CD4-positive, alpha-beta T cell treated with Interleukin-1 beta for 1 hour (primary cell): ENCODE measurements at places on chromosomes 16 and 17.

DNA sequence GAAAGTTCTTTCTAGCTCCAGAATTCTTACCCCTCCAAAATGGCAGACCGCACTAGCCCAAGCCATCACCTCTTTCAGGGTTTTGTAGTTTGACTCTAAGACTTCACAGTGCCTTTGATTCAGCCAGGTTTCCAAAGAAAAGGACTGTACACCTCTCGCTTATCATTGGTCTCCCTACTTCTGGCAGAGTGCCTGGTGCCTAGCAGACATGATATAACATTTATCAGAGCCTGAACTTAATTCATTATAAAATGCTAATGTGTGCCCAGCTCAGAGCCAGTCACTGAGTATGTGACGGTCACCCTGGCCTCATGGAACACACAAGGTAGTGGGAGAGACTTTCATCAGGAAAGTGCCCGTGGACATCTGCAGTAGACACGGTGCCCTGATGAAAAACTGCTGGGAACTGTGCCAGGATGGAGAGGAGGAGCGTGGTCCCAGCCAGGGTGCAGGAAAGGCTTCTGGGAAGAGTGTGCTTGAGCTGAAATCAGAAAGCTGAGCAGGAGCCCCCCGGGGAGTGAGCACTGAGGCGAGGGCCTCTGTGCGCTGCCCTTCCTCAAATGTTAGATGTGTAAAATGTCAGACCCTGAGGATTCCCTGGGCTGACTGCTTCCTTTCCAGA, 34.3 kb upstream of the LGALS9 start:
- no peak for DNase-seq

- DNase-seq, result peak; percentile 74
Measured at GRCh38 chr17:40026816-40027613, 11.8 kb downstream of the CSF3 start.

- DNase-seq, result no peak
Measured at GRCh38 chr17:35390663-35391062, 17.2 kb upstream of the SLFN11 start.

DNA sequence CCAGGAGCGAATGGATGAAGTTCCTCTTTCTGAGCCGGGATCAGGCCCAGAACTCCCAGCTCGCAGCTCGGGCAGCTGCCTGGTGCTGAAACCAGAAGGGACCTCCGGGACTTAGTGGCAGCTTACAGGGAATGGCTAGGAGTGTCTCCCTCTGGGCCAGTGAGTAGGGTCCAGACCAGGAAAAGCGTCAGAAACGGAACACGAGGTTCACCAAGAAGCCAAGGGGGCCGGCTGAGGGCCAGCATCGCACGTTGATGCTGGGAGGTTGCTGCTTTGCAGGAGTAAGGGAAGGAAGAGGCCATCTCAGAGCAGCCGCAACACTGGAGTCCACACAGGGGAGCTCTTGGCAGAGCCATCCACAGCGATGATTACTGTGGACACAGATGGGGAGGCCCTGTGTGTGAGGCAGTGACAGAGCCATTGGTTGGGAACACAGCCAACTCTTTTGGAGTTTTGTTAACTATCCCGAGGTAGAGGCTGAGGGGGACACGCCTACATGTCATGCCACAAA, 74.0 kb upstream of the CREBBP start:
- no peak for DNase-seq

DNA sequence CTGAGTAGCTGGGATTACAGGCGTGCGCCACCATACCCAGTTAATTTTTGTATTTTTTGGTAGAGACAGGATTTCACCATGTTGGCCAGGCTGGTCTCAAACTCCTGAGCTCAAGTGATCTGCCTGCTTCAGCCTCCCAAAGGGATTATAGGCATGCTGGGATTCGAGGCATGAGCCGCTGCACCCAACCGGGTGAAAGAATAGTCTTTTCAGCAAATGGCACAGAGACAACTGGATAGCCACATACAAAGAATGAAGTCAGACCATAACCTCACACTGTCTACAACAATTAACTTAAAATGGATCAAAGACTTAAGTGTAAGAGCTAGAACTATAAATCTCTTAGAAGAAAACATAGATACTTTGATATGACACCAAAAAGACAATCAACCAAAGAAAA, 67.6 kb downstream of the TBC1D16 start:
- DNase-seq, result no peak

DNA sequence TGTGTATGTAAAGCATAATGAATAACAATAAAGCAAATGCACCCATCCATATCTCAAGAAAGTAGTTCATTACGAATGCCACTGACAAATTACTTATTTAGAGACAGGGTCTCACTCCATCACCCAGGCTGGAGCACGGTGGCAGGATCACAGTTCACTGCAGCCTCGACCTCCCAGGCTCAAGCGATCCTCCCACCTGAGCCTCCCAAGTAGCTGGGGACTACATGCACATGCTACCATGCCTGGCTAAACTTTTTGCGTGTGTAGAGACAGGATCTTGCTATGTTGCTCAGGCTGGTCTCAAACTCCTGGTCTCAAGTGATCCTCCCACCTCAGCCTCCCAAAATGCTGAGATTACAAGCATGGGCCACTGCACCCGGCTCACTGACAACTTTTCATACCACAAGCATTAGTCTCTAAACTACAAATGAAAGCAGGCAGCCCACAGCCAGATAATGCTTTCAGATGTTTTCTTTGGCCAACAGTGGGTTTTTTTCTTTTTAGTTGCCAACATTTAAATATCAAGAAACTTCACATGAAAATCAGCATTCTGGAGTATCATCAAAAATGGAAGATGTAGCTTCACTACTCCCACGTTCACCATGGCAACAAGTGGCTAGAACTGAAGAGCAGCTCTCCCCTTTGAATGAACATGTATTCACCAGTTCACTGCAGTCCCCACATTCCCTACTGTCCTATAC, 7.7 kb downstream of the ARHGAP17 start:
- DNase-seq, result no peak

DNA sequence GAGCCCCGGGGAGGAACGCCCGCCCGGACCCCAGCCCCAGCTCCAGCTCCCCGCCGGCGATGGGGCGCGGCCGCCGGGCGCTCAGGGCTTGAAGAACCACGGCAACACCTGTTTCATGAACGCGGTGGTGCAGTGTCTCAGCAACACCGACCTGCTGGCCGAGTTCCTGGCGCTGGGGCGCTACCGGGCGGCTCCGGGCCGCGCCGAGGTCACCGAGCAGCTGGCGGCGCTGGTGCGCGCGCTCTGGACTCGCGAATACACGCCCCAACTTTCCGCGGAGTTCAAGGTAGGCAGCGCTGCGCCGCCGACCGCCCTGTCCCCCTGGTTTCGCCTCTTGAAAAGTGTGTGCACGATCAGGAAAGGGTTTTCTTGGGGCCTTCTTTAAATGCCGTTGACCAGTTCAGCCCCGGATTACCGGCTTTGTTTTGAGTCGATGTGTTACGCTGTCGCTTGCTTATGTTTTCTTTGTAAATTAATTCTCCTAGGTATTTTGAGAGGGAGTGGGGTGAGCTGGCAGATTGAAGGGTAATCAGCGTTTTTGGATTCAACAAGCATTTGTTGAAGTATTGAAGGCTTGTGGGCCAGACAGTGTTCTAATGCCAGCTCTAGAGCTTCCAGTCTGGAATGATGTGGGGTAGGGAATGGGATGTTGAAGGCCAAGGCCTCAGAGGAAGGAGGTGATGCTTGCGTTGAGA, 681 bp downstream of the USP43 start:
- peak; percentile 7 for DNase-seq

- no peak for DNase-seq
Measured at GRCh38 chr17:42271779-42272035, 4.5 kb downstream of the STAT5B start.

DNA sequence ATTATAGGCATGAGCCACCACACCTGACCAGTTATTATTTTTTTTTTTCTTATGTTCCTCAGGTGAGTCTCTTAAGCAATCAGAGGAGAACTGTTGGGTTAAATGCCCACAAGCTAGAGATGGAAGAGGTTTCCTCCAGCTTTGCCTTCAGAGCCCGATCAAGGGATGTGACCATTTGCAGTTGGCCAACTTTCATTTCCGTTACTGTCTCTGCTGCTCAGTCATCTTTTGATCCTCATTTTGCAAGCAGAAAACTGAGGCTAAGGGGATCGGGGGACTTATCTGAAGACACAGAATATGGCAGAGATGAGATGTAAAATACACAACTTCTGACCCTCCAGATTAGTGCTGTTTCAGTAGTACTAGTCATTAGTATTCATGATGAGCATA, 188.8 kb downstream of the RAB11FIP4 start:
- DNase-seq, result no peak

DNA sequence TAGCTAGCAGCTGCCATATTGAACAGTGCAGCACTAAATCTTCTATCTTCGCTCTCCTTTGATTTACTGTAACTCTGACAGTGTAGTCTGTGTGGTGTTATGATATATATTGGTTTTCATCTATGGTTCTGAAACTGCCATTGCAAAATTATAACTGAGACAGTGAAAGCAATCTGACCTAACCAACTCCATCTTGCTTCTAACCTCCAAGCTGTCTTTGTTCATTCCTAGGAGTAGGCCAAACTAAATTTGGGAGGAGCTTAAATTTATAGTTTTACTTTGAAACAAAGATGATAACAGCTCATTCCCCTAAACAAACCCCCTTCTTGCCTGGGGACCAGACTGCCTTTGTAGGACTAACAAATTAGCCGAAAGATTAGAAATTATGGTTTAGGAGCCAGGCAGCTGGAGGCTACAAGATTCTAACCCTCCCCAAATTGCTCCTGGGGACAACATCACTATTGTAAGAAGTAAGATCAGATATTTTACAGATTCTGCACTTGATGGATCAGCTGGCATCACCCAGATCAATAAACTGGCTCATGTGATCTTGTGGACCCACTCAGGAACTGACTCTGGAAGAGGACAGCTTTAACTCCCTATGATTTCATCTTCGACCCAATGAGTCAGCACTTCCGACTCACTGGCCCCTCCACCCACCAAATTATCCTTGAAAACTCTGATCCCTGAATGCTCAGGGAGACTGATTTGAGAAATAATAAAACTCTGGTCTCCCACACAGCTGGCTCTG, 47.0 kb upstream of the FBXO47 start:
- no peak for DNase-seq

DNA sequence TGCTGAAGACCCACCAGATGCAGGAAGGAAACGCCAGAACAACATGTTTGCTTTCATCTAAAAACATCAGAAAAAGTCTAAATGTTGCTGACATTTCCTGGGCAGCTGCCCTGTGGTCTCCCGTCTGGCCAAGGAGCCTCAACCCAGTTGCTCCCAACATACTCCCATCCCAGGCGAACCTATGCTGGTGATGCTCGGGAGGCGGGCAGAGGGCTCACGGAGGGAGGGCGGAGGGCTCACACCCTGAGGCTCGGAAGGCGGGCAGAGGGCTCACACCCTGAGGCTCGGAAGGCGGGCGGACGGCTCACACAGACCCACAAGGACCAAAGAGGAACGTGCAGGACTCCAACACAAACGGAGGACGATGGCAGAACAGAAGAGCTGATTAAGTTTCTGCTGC, 135.4 kb downstream of the ANKRD11 start:
- DNase-seq, result no peak

GRCh38 chr17:78488867-78489634, 88.1 kb downstream of the DNAH17 start:
- DNase-seq, result no peak

DNA sequence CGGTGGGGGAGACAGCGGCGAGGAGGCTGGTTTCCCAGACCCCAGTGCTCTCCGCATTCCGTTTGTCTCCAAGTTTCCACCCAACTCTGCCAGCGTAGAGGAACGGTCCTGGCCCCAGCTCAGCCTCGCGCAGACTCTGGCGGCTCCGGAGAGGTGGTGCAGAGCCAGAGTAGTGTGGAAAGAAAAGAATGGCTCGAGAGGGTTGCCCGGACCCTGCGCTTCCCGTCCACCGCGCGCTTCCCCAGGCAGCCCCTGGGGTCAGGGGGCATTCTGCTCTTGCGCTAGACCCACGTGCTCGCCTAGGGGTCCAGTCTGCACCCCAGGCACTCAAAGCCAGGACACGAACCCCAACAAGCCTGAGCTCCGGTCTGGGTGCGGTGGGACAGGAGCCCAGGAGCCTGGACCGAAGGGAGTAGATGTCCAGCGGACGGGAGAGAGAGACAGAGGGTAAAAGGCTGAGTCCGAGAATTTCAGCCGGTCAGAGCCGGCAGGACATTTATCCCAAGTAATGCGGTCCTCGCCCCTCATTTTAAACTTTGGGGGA, 3.8 kb downstream of the PMP22 start:
- DNase-seq, result no peak

- no peak for DNase-seq
Measured at GRCh38 chr17:9003355-9004131, 17.8 kb upstream of the NTN1 start.

DNA sequence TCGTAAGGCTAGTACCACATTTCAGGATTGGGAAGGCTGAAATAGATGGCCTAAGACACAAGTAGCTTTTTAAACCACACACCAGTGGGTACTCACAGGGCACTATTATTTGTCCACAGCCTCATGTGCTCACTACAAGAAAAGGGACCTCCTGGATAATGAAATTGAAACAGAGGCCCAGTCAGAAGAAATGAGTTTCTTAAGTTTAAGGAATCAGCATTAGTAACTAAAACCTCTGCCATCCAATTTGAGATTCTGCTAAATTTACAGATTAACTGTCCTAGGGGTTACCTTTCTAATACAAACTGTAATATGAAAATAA, 3.0 kb downstream of the USP7 start:
- no peak for DNase-seq

DNA sequence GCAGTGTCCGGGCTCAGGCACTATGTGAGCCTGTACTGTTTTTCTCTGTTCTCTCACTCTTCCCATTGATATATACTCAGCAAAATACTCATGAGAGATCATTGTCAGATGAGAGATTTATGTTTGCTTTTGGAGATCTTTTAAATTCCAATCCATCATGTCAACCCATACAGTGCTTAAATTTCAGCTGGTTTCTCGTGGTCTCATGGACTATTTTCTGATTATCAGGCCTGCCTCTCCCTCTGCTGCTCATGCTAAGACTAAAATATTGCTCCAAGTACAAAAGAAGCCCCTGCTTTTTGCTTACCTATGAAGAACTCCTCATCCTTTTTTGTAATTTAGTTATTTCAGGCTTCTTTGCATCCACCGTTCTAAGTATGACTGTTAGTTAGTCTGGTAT, 547.2 kb downstream of the KCNJ2 start:
- DNase-seq, result no peak

DNA sequence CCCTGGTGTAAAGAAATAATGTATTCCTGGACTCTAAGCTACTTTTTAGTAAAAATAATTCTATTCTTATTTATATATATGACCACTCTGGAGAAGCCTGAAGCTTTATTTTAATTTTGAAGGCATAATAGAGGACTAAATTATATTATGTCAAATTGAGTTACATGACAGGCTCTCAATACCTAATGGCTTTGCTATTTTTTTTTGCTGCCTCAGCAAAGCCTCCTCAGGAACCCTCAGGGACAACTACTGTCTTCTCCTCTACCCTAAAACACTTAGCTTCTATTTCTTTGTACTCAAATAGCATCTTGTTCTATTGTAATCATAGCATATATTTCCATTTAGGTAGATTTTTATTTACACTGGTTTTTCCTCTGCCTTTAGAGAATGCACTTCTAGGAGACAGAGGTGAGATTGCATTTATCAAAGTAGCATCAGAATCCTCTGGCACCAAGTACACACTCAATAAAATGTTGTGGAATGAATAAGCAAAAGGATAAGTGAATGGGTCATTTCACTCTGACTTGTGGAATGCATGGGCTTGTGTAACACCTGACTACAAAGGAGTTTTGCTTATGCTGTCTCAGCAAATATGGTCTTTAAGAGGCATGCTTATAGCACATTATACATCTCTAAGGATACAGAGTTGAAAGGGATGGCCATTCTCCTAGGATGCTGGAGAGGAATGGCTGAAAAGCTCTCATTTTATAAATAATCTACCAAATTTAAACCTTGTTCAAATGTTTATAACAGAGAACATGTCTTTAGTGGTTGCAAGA, 605.2 kb downstream of the KCNJ2 start:
- no peak for DNase-seq
